K562 (cell line): ENCODE measurements at places on chromosomes 7 and 10. TPM values are rescaled to one million over a fixed set of nuclear protein-coding genes. Genes with fewer than 3 reads are reported as not detected.

The MPP7 gene
- total RNA-seq = 0.27 and 0.38 TPM in 2 replicates

- DNase-seq = no peak
These were observed 6.1 kb downstream of the CYP2W1 start for GRCh38 chr7:988963-989529.

GRCh38 chr7:22671177-22671879 is 55.7 kb upstream of the IL6 start:
- no peak for DNase-seq

The ZNF804B gene
- total RNA-seq = 0.04 and 0.07 TPM in 2 replicates

The TRRAP gene
- 44.2 and 47.2 TPM in 2 replicates for total RNA-seq

GRCh38 chr7:138001529-138002095 is at the start of gene CREB3L2:
CREB3L2 (minus strand) TSS chr7:138002086; CDS start chr7:138001705, 381 bp downstream.
- peak; percentile 57 for DNase-seq

The CFAP58 gene
- total RNA-seq = 0.60 and 0.69 TPM in 2 replicates

DNA sequence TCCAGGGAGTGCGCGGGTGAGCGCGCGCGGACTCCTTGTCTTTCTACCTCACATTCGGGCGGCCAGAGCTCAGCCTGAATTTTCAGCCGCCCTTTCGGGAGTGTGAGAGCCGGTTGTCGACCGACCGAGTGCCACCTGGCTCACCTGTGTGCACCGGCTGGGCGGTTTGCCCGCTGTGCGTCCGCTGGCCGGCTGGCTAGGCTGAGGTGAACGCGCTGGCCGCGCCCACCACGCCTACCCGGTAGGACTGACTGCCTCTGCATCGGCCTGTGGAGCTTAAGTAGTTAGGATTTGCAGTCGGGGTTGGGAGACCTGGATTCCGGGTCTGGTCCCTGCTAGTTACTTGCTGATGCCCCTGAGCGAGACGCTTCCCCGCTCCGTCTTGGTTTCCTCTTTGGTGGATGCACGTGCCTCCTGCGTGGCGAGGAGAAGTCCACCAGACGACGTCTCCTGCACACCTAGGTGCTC is 553 bp downstream of the TSPAN15 start:
- no peak for DNase-seq

DNA sequence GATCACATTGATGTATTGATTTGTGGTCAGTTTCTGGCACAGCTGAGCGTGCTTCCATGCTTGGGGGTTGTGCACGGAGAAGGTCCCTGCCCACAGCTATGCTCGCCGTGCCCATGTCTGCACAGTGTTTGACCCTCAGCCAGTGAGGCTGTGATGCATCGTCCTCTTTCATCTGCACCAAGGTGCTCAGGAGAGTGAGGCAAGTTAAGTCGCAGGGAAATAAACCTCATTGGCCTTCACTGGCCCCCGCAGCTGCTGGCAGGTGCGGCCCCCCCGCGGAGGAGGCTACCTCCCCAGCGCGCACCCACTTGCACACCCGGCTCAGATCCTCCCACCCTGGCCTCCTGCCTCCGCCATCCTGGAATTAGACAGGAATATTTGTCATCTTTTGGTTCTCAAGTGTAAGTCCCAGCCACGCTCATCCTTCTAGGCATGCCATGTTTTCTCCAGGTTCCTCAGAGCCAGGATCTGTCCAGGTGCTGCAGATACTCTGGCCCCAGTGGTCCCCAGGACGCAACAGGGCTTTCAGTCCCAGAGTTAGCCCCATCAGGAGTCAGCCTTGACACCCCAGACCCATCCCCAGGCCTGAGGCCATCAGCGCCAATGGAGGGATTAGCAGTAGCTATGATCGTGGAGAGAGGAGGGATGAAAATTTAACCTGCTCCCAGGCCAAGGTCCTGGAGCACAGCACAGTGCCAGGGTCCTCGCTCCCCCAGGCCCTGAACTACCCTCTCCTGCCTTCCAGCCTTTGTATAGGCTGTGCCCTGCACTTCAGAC is 93.7 kb downstream of the OAT start:
- DNase-seq = no peak

DNA sequence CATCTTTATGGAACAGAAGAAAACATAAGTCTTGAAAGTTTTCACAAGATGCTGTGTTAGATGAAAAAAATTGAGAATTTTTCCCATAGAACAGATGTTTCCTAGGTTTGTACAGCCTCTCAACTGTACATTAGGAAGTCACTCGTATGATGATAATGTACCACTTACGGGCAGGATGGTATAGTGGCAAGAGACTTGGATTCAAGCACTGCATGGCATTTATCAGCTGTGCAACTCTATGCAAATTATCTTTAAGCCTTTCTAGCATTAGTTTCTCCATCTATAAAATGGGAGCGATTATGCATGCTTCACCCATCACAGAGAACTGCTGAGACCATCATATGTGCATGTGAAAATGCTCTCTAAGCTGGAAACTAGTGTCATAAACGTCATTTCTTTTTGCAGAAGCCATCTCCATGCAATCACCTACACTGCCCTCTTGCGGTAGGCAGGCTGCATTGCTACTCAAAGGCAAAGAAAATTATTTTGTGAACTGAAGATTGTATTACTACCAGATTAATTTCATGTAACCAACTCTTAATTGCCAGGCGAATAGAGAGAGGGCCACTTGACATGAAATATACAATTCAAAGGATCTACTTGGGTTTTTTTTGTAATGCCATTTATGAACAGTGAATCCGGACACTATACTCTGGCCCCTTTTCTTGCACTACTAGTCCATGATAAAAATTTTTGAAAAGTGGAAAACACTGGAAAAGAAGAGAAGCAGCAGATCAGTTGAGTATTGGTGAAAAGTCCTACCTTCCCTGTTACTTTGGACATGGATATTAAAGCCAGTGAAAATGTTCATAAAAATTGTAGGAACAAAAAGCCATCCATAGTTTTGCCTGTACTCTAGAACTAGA is 102.3 kb downstream of the JAZF1 start:
- DNase-seq = peak; percentile 40

DNA sequence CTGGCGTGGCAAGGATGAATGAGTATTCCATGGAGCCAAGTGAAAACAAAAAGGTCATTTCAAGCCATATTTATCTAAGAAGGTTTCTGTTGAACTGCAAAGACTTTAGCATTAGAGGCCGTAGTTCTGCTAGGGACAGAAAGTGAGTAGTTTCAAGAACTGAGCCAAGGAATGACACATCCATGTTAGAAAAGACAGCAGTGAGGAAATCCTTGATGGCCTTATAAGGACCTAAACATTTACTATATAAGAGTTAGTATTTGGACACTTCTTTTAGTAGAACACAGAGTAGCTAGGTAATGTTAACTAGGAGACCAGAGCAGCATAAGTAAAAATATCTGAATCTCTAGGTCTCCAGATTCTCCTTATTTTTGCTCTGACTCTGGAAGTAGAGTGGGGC is 329.8 kb upstream of the SEMA3D start:
- DNase-seq = no peak

DNA sequence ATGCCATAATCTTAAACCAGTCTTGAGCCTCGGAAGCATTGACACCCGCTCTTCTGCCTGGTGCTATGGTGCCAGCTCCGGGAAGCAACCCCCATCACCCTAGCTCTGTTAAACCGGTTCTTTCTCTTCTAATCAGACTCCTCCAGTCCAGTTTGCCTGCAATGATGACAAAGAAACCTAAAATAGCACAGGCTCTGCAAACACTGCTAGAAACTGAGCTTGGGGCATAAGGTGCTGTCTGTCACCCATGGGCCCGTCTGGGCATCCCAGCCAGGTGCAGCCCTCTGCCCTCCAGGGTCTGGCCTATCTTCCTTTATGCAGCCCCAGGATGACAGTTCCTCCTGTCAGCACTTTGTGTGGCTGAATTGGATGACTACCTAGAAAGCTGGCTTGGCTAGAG is 14.2 kb upstream of the CAMK2G start:
- no peak for DNase-seq

The EGFR gene
- total RNA-seq = 0.13 and 0.18 TPM in 2 replicates

The GIMAP1 gene
- total RNA-seq = 0.11 and 0.13 TPM in 2 replicates

- DNase-seq = peak; percentile 84
These were observed 12.0 kb downstream of the DAGLB start for GRCh38 chr7:6435486-6436384.

DNA sequence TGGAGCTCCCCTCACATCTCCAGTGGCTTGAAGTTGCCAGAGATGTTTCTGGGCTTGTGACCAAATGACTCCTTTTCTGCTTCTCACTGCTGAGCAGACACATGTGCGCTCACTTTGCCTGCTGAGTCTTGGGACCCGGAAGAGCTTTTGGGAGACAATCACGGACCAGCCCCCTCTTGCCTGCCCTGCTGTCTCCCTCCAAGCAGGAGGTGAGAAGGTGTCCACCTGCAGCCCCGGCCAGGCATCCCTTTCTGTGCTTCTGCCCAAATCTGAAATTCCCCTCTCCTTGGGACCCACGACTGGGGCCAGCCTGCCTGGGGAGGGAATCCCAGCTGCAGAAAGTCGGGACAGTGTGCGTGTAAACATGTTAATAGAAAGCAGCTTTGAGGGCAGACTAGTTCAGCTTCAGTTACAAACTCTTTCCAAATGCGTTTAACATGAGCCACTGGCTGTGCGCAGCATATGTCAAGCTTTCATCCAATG is 31.7 kb downstream of the HTRA1 start:
- no peak for DNase-seq

The LAMB1 gene
- total RNA-seq = 16.6 and 17.3 TPM in 2 replicates

The SAP25 gene
- 3.2 and 5.3 TPM in 2 replicates for total RNA-seq

DNA sequence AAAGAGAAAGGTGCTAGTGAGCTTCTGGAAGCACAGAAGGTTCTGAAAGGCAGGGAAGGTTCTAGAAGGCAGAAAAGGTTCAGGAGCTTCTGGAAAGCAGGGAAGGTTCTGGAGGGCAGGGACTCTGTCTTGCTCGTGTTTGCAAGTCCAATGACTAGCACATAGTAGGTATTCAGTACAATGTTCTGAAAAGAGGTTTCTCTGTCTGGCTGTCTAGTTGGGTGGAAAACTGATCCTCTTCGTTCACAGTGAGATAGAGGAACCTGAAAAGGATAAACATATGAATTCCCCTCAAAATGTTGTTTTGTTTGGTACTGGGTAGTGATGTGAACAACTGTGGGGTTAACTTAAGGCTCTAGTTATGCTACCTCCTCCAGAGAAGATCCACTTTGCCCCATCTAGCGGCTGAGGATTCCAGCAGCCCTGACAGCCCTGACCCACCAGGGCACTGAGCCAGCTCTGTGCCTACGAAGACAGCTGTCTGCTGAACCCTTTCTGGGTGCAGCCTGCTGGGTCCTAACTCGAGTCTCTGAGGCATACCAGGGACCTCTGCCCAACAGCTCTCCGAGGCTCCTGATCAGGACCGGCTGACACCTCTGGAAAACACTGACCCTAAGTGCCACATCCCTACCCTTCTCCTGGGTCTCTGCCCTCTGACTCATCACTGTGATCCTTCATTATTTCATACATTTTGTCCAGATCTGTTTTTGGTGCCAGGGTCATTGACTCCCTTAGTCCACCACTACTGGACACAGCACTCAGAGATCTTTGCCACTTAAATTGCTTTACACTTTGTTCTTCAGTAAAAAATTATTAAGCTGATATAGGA is 15.4 kb downstream of the PTPRN2 start:
- DNase-seq = no peak

- DNase-seq = no peak
These were observed 45.3 kb upstream of the OSBPL3 start for GRCh38 chr7:25025218-25025671.

DNA sequence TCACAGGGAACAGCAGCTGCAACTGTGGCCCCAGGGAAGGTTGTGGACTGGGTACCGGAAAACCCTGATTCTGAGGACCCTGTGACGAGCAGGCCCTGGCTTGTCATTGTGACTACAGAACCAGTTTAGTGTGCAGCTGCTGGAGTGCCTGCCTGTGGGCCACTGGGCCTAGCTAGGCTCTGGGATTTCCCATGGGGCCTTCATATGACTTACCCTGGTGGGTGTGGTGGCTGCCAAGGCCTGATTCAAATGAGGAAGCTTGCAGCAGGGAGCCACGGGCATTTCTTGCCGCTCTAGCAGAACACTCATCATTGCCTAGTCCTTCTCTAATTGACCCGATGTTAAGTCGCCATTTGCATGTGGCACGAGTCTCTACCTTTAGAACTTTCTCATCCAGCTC is 14.7 kb upstream of the CAMK2G start:
- peak; percentile 45 for DNase-seq

The SPAM1 gene
- total RNA-seq = not detected in 2 replicates

- no peak for DNase-seq
These were observed 1.8 kb downstream of the GNG11 start for GRCh38 chr7:93923296-93923695.

- no peak for DNase-seq
These were observed 121.8 kb downstream of the CUX1 start for GRCh38 chr7:101939136-101939695.

GRCh38 chr10:96046546-96046945 is 3.2 kb downstream of the CCNJ start:
- DNase-seq = no peak

The POLR2J3 gene
- 35.4 and 35.5 TPM in 2 replicates for total RNA-seq

GRCh38 chr10:117531371-117532002 is 11.1 kb upstream of the EMX2 start:
- no peak for DNase-seq

The SUN3 gene
- not detected in 2 replicates for total RNA-seq

- no peak for DNase-seq
These were observed 45.6 kb upstream of the FIGNL1 start for GRCh38 chr7:50495746-50496145.

The TRIM73 gene
- total RNA-seq = 1.2 and 1.4 TPM in 2 replicates

- DNase-seq = peak; percentile 61
These were observed 2.2 kb downstream of the MAP3K8 start for GRCh38 chr10:30436191-30436611.

DNA sequence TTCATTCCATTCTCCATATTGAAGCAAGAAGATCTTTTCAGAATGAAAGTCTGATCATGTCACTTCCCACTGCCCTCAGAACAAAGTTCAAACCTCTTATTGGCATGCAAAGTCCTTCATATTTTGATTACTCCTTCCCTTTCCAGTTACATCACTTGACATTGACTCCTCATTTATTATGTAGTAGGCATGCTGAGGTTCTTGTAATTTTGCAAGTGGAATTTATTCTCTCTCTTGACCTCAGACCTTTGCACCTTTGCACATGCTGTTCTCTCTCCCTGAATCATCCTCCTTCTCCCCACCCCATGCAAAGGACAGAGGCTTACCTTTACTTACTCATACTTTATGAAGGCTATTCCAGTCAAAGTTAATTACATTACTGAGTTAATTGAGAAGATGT is 13.0 kb downstream of the ITPRID1 start:
- DNase-seq = no peak

- DNase-seq = no peak
These were observed 100.8 kb upstream of the SFMBT2 start for GRCh38 chr10:7511612-7512011.

DNA sequence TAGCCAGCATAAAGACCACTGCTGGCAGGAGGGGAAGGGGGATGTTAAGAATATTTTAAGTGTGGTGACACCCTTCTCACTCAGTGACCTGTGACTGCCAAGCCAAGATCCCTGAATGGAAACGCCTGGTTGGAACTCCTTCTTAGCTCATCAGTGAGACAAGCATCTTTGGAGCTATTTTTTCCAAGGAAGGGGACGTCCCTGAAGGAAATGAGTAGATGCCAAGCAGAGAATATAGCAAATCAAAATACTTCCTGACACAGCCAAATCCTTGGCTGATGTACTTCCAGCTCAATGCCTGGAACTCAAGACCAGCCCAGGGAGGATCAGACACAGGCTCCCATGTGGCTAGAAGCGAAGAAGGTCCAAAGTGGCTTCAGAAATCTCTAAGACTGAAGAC is 82.2 kb downstream of the SORBS1 start:
- no peak for DNase-seq
